ENCODE measurements at places on chromosomes 7 and 10.

GRCh38 chr10:6411436-6411835 is 168.6 kb downstream of the PRKCQ start:
- DNase-seq: no peak

GRCh38 chr7:87774690-87775089 is 101.5 kb downstream of the SLC25A40 start:
- no peak for DNase-seq

DNA sequence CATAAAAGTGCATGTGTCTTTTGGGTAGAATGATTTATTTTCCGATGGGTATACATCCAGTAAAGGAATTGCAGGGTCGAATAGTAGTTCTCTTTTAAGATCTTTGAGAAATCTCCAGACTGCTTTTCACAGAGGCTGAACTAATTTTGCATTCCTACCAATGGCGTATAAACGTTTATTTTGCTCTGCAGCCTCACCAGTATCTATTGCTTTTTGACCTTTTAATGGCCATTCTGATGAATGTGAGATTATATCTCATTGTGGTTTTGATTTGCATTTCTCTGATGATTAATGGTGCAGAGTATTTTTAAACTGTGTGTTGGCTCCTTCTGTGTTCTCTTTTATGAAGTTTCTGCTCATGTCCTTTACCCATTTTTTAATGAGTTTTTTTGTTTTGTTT is 1020.1 kb downstream of the NXPH1 start:
- no peak for DNase-seq

DNA sequence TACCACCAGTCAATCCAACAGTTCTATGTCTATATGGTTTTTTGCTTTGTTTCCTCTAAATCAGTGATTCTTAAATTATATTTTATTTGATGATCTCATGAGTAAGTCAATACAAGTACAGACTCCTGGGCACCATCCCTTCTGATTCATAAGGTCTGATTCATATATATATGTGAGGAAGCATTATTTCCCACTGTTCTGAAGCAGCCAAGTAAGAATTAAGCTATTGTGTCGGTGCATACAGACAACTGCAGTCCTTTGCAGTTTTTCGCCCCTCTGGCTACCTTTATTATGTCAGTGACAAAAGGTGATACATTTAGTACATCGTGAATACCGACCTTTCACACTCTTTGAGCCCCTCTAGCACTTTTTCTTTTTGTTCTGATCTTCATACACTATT is 1079.6 kb upstream of the C7orf33 start:
- no peak for DNase-seq

GRCh38 chr7:148325208-148325607 is 265.4 kb upstream of the C7orf33 start:
- DNase-seq: no peak
